ENCODE measurements at places on chromosomes 7 and 10.

DNA sequence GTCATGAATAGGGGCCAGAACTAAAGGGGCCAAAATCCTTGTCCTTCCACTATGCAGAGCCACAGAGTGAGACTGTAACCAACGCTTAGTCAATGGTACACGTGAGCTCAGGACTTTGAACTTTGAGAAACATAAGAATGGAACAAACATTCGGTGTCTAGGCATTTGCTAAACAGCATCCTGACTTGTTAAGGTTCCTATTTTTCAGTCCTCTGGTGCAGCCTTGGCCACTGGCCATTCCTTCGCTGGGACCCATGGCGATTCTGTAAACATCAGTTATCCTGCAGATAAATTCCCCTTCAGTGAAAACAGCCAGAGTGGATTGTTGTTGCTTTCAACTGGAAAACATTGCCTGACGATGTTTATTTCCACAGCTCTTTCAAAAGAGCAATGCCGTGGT is 266.8 kb downstream of the SORCS1 start:
- DNase-seq = no peak

DNA sequence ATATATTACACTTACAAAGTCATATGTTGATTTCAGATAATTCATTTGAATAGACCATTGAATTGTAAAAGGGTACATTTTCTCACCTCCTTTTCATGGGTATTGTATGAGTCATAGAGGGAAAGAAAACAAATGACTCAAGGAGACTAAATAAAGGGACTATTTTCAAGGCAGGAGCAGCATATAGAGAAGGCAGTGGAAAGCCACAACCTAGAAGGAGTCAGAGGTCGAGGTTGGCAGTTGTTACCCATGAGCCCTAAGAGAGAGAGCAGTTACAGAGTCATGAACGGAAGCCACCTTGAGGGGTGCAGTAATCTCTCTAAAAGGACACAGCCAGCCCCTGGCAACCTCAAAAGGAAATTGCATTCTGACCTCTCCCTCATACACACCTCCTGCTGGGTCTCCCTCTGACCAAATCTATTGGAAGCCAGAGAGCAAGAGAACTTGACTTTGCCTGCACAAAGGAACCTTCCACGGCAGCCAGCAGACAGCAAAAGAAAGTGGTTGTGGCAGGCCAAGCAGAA is 137.9 kb downstream of the GRM8 start:
- DNase-seq = no peak

- peak; percentile 47 for DNase-seq
These were observed 31.0 kb downstream of the AMZ1 start for GRCh38 chr7:2719007-2719406.

GRCh38 chr10:34702093-34702937 is 112.8 kb downstream of the PARD3 start:
- DNase-seq = no peak

DNA sequence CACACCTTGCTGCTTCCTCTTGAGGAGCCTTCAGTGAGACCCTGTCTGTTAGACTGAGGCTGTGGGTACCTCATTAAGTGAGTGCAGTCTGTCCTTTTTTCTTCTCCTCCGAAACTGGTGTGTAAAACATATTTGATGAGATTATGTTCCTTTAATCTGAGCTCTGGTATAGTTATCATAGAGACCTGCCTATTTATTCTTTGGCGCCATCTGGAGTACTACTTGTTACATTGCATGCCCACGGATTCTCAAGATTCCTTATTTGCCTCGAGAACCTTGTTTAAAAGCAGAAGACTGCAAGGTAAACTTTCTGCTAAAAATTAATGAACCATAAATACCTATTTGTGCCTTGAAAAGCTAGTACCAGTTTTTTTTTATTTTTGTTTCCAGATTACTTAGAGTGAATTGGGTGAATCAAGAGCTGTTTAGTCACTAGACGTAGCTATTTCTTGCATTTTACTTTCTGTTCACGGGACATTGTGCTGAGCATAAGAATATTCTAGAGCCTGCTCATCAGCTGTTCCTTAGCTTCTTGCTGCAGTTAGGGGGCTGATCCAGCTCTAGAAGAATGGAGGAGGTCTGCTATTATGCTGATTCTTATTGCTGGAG is 16.9 kb upstream of the STMP1 start:
- no peak for DNase-seq

- no peak for DNase-seq
These were observed 100.5 kb downstream of the CALD1 start for GRCh38 chr7:134879815-134880475.

- DNase-seq = no peak
These were observed 59.6 kb upstream of the BICC1 start for GRCh38 chr10:58453105-58453504.
